ENCODE measurements at places on chromosomes 5 and 9. TPM values are rescaled to one million over a fixed set of nuclear protein-coding genes. Genes with fewer than 3 reads are reported as not detected.

DNA sequence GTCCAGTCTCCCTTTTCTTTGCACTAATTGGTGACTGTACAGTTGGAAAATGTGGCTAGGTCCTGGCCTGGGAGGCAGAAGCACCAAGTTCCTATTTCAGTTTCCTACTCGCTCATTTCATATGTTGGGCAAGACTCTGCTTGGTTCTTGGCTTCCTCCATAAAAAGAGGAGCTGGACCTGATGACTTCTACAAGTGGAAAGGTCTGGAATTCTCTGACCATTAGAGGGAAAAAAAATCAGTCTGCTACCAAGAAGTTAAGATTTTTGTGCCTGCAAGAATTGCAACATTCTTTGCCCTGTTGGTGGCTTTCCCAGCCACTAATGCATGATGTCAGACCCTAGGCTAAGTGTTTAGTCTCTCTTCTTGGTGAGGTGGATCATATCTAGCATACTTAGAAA lies 91.5 kb downstream of the WDR41 start:
- DNase-seq = no peak

DNA sequence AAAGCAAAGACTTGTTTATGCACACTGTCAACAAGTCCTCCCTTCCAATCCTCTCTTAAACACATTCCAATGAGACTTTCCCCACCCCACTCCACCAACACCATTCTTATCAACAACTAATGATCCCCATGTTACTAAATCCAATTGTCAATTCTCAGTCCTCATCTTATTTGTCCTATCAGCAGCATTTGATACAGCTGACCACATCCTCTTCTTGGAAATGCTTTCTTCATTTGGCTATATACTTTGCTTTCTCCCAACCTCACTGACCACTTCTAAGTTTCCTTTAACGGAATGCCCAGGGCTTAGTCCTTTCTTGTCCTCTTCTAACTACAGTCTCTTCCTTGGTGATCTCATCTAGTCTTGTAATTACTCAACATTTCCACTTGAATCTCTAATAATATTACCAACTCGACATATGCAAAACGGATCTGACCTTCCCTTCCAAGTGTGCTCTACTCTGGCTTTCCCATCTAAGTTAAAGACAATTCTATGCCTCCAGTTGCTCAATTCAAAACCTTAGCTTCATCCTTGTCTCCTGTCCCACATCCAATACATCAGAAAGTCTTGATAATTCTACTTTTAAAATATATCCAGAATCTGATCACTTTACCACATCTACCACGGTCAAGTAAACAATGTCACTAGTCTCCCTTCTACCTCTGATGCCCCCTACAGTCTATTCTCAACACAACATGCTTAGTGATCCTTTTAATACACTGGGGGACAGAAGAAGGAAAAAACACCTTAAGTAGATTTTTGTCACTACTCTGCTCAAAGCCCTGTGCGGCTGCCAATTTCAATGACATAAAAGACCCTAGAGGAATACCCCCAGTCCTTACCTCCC lies 25.5 kb downstream of the AGTPBP1 start:
- DNase-seq = no peak

The MRPS2 gene
- 30.7 TPM for total RNA-seq

DNA sequence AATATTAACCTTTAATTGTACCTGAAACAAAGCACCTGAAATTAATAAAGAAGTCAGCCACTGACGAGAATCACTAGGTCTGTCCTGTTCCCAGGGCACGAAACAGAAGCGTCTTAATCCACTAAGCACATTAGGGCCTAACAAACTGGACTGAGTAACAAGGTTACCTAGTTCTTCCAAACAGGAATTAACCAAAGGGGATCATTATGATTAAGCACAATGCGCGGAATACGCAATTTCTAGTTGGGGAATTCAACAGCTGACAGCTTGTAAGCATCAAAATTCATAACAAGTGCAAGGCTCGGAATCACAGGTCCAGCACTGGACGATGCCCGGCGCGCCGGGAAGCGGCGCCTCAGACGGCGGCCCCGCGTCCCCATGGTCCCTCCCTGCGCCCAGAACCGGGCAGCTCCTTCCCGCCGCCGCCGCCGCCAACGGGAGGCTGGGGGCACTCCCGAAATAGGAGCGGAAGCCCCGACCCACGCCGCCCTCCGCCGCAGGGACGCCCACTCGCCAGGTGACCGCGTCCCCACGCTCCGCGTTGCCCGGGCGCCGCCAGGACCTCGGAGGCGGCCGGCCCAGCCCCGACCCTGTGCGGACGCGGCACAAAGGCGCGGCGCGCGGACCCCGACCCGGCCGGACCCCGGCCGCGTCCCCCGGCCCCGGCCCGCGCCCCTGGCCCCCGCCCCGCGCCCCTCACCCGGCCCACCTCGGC lies 898 bp downstream of the CAMSAP1 start:
- peak; percentile 48 for DNase-seq

DNA sequence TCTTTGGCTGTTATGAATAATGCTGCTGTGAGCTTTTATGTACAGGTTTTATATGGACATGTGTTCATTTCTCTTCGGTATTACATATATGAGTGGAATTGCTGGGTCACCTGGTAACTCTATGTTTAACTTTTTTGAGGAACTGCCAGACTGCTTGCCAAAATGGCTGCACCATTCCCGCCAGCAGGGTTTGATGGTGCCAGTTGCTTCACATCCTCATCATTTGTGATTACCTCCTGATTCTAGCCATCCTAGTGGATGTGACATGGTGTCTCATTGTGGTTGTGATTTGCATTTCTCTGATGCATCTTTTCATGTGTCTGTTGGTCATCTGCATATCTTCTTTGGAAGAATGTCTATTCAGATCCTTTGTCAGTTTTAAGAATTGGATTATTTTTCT lies 10.7 kb downstream of the NANS start:
- no peak for DNase-seq

The ATP10B gene
- total RNA-seq = not detected

- peak; percentile 62 for DNase-seq
Measured at GRCh38 chr5:90529939-90530677, 724 bp upstream of the LYSMD3 start.

DNA sequence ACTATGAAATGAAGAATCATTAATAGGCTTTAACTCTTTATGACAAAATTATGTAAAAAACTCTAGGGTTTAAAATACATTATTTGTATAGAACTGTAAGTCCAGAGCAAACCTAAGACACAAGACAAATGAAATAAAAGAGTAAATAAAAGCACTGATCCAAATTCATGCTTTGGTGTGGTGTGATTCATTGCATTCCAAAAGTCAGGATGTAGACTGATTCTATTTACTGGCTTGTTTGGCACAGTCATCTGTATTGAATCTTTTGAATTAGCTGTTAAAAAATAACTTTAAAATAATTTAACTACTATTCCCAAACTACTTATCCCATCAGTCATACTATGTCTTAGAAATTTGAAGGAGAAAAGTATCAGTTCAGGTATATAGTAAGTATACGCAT lies 31.1 kb downstream of the IL4 start:
- DNase-seq = no peak
